ENCODE measurements at places on chromosomes 12 and 14. TPM values are rescaled to one million over a fixed set of nuclear protein-coding genes. Genes with fewer than 3 reads are reported as not detected.

DNA sequence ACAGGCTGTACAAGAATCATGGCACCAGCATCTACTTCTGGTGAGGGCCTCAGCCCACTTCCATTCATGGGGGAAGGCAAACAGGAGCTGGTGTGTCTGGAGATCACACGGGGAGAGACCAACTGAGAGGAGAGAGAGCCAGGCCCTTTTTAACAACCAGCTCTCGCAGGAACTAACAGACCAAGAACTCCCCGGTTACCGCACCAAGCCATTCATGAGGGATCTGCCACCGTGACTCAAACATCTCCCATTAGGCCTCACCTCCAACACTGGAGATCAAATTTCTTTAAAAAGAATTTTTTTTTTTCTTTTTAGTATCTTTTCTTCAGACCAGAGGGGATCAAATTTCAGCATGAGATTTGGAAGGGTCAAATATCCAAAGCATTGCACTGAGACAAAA is 16.7 kb upstream of the AQP2 start:
- no peak overlapping the region for H3K27ac ChIP-seq
- DNase-seq, result no peak
- H3K27me3 ChIP-seq, result no peaks in the 10 kb centered on the region
- H3K36me3 ChIP-seq, result no peaks in the 10 kb centered on the region
- H3K4me1 ChIP-seq, result no peaks in the 10 kb centered on the region
- no peak overlapping the region for H3K4me3 ChIP-seq

The MGAT4C gene
- total RNA-seq, result not detected

DNA sequence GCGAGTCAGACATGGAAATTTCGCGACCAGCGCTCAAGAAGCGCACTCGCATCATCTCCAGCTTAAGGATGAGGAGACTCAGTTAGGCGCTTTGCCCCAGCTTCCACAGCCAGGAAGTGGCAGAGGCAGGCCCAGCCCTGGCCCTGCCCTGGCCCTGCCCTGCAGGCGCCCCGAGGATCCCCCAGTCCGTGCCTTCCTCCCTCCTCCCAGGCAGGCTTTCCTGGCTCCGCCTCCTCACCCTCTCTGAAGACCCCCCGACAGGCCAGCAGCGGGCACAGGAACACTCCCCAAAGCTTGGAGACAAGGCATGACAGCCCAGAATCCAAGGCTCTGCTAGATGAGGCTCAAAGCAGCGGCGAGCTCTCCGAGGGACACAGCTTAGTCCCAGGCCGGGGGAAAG is 25.1 kb downstream of the UBR7 start:
- no peak overlapping the region for H3K4me3 ChIP-seq
- H3K27ac ChIP-seq, result no peak overlapping the region
- no peaks in the 10 kb centered on the region for H3K27me3 ChIP-seq

DNA sequence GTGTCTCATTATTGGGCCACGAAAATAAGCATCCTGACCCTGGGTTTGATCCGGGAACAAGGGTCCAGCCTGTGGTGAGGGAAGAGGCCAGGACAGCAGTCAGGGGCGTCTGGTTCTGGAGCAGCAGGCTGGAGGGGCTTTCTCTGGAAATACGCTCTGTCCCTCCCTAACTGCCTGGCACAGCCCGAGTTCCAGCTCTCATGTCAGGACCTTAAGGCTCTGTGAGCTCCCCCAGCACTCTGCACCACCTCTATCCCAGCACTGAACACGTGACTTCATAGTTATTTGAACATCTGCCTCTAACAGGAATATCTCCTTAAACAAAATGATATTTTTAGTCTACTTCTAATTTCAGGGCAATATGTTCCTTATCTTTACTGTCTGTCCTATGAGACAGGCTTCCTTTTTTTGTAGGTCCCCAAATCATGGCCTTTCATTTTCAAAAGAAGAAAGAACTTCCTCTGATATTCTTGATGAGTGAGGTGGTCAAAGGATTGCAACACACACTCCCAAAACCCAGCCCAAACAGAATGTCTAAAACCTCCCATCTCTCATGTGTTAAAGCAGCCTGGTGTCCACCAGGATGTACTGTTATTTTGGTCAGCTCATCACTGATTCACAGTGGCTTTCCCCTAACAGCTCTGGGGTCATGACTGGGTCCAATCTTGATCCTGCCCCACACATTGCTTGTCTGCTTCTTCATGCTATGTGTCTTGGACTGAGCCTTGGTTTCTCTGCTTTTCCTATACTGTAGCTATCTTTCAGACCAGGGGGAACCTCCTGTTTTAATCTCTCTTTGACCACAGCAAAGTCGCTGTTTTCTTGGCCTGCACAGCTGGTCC is 9.7 kb downstream of the AQP6 start:
- no peak for DNase-seq
- no peaks in the 10 kb centered on the region for H3K36me3 ChIP-seq
- H3K27me3 ChIP-seq, result no peaks in the 10 kb centered on the region
- no peak overlapping the region for H3K4me3 ChIP-seq
- no peak overlapping the region for H3K27ac ChIP-seq

GRCh38 chr12:46998811-46999368 is 80.5 kb upstream of the PCED1B start:
- no peaks in the 10 kb centered on the region for H3K4me1 ChIP-seq
- no peak for DNase-seq
- no peak overlapping the region for H3K27ac ChIP-seq
- no peaks in the 10 kb centered on the region for H3K27me3 ChIP-seq
- H3K4me3 ChIP-seq, result no peak overlapping the region

GRCh38 chr12:50192908-50193307 is 25.7 kb upstream of the CERS5 start:
- DNase-seq, result no peak
- no peak overlapping the region for H3K27ac ChIP-seq
- H3K36me3 ChIP-seq, result no peaks in the 10 kb centered on the region
- no peak overlapping the region for H3K4me3 ChIP-seq

DNA sequence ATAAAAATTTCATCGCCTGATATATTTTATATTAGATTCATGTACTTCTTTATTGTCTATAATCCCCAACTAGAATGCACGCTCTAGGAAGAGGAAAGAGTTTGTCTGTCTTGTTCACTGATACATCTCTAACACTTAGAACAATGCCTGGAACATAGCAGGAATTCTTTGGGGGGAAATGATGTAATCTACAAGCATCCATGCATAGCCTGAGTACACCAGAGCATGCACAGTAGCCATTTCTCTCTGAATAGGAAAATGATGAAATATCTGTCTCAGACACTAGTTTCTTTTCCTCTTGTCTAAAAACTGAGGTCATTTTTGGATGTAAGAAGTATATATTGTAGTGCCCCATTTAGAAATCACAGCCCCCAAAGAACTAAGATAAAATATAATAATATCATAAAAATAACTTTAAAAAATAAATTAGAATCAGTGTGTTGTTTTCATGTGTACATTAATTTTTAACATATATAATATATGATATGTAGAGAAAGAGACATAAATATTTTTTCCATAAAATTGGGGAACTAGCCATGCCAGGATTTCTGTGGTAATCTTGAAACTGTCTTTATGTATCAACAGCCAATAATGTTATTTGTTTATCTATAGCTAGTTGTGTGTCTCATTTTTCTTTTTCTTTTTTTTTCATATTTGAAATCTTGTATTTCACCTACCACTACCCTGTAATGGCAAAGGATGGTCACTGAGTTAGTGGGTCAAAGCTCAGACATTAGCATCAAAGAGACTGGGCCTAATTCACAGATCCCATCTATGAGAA is 155.6 kb upstream of the TMCC3 start:
- no peaks in the 10 kb centered on the region for H3K36me3 ChIP-seq
- no peaks in the 10 kb centered on the region for H3K4me1 ChIP-seq
- no peak for DNase-seq
- H3K4me3 ChIP-seq, result no peak overlapping the region
- peak overlapping the region; percentile 30 for H3K27ac ChIP-seq

GRCh38 chr12:113816866-113817265 is 149.3 kb downstream of the RBM19 start:
- no peak for DNase-seq
- no peaks in the 10 kb centered on the region for H3K4me1 ChIP-seq
- no peaks in the 10 kb centered on the region for H3K36me3 ChIP-seq
- H3K27ac ChIP-seq, result no peak overlapping the region
- H3K4me3 ChIP-seq, result no peak overlapping the region
- H3K27me3 ChIP-seq, result no peaks in the 10 kb centered on the region

DNA sequence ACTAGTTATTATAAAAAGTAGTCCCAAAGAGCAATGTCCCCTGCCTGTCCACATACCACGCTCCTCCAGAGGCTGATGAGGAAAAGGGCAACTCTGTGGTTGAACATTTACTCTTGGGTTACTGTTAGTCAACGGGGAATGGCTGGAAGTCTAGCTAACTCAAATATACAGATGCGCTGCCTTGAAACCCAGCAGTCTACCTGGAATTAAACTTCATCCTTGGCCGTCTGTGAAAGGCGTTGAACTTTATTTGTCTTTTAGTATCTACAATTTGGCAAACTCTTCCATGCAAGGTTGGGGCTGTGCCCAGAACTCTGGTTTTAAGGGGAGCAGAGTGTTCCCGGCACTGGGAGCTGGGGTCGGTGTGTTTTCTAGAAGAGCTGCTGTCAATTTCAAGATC is 3.9 kb upstream of the MEG3 start:
- no peak overlapping the region for H3K27ac ChIP-seq
- no peaks in the 10 kb centered on the region for H3K36me3 ChIP-seq
- no peaks in the 10 kb centered on the region for H3K27me3 ChIP-seq
- H3K4me3 ChIP-seq, result no peak overlapping the region
- H3K4me1 ChIP-seq, result peaks cover 8% of the 10 kb centered on the region
- DNase-seq, result no peak

- no peaks in the 10 kb centered on the region for H3K4me1 ChIP-seq
- no peak overlapping the region for H3K27ac ChIP-seq
- H3K36me3 ChIP-seq, result no peaks in the 10 kb centered on the region
- H3K4me3 ChIP-seq, result no peak overlapping the region
- no peak for DNase-seq
- H3K27me3 ChIP-seq, result no peaks in the 10 kb centered on the region
Observed at GRCh38 chr14:53360829-53361228, 207.7 kb upstream of the DDHD1 start.

DNA sequence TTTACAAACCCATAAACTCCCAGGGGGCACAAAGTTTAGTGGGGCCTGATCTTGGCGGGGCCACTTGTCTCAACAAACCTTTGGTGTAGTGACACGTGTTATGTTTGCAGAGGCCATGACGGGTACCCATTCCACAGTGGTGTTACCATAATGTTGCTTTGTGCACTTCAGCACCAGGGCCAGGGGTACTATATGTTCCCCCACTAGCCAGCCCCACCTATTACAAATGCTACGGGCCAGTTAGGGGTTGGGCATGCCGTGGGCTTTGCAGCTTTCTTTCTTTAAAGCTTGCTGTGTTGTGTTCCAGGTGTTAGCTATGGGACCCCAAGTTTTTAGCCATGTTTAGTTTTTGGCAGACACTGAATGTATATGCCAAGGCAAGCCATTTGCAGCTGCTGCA is 30.8 kb upstream of the G2E3 start:
- no peak overlapping the region for H3K27ac ChIP-seq
- H3K4me3 ChIP-seq, result no peak overlapping the region
- H3K4me1 ChIP-seq, result no peaks in the 10 kb centered on the region
- H3K27me3 ChIP-seq, result no peaks in the 10 kb centered on the region

The RTN1 gene
- total RNA-seq, result not detected

- H3K27me3 ChIP-seq, result no peaks in the 10 kb centered on the region
- DNase-seq, result peak; percentile 85
- peak overlapping the region; percentile 95 for H3K27ac ChIP-seq
- no peaks in the 10 kb centered on the region for H3K36me3 ChIP-seq
Observed at GRCh38 chr12:10395390-10395998, 5.7 kb upstream of the KLRK1 start.

GRCh38 chr12:2586156-2587038 is 208.4 kb upstream of the FKBP4 start:
- H3K4me3 ChIP-seq, result no peak overlapping the region
- peaks cover 5% of the 10 kb centered on the region for H3K27me3 ChIP-seq
- H3K4me1 ChIP-seq, result no peaks in the 10 kb centered on the region
- no peak overlapping the region for H3K27ac ChIP-seq
- DNase-seq, result no peak
- H3K36me3 ChIP-seq, result no peaks in the 10 kb centered on the region

The DDX24 gene
- total RNA-seq, result 131 TPM

GRCh38 chr14:104560586-104560945 is 19.0 kb upstream of the C14orf180 start:
- H3K27me3 ChIP-seq, result peaks cover 1% of the 10 kb centered on the region
- H3K36me3 ChIP-seq, result no peaks in the 10 kb centered on the region
- H3K4me3 ChIP-seq, result no peak overlapping the region
- DNase-seq, result no peak

GRCh38 chr12:3727354-3727753 is 25.6 kb downstream of the CRACR2A start:
- H3K27ac ChIP-seq, result no peak overlapping the region
- no peak for DNase-seq

The REM2 gene
- total RNA-seq, result 0.41 TPM
